ENCODE measurements at places on chromosomes 1 and 21.

GRCh38 chr1:86194491-86195034 is 38.0 kb upstream of the COL24A1 start:
- no peak for DNase-seq

DNA sequence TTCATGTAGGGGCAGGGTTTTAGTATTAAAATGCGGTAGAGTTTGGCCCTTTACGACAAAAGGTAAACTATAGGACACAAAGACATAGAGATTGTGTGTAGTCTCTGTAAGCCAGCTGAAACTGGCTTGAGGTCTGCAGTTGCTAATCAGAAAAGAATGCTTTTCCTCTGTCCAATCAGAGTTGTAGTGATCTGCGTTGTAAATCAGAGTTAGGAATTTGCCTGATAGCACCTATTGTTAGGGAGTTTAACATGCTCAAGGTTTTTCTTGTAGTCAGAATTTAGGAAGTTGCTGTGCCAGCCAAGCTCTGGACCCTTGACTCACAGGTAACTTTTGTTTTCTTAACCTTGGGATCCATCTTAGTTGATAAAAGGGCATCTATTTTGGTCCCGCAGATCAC is 61.2 kb upstream of the VTCN1 start:
- no peak for DNase-seq

GRCh38 chr21:38840456-38841300 is 34.9 kb downstream of the ETS2 start:
- no peak for DNase-seq

- no peak for DNase-seq
These were observed 55.4 kb downstream of the EPRS1 start for GRCh38 chr1:219990782-219991510.

DNA sequence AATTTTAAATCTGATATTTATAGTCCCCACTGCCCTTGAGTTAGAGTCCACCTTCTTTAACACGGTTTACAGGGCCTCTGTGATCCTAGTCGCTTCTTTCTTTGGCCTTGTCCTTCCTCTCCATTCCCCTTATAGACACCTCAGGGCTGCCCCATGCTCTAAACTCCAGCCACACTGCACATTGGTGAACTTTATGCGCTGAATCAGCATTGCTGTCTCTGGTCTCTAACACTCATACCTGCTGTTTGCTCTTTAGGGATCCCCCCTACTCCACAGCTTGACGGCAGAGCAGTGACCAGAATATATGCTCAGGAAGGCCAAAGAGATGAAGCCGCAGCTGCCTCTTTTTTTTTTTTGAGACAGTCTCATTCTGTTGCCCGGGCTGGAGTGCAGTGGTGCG is 30.2 kb downstream of the PLEKHO1 start:
- no peak for DNase-seq

DNA sequence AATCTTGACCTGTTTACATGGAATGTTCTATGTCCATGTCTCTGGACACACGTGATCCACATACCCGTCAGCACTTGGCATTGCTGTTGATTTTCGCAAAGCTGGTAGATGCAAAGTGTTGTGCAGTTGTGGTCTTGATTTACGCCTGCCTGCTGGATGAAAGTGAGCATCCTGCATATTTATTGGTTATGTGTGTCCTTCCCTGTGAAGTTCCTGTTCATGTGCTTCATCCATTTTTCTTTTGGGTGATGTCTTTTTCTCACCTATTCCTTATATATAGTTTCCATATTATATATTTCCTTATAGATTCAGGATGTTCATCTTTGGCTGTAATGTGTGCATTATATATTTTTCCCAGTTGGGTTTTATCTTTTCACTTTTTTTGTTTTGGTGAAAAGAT is 6.5 kb downstream of the AGPAT3 start:
- DNase-seq, result no peak

DNA sequence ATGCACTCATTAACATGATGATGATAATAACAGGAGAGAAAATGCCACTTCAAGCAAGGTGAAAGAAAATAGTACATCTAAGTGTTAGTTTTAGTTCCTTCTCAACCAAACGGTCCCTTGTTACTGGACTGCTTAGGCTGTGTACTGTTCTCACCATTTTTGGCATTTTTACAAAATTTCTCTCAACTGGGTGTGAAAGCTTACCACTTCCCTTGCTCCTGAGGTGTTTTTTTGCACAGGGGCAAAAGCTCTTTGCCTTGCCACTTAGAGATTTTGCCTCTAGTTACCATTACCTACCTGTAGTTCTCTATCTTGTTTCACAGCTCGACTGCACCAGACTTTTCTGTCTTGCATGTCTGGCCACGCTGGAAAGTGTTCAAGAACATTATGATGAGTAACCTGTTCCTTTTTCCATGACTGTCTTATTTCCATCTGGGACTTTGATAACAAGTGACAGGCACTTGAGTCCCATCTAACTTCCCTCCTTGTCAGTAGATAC is 10.7 kb downstream of the NEK7 start:
- no peak for DNase-seq

DNA sequence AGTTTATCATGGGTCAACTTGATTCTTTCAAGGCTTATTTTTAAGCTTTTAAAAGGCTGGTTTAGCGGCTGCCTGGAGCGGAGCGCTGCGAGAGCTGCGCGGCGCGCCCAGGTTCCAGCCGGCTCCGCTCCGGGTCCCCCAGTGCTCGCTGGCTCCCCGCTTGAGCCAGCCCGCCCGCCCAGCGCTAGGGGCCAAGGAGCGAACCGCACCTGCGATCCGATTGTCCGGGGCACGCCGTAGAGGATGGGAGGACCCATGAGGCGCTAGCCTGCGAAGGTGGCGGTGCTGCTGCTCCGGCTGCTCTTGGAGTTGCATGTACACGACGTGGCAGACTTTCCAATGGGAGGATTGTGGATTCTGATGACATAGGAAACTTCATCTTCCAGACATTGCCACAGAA is 9.9 kb upstream of the CFHR4 start:
- DNase-seq, result no peak

DNA sequence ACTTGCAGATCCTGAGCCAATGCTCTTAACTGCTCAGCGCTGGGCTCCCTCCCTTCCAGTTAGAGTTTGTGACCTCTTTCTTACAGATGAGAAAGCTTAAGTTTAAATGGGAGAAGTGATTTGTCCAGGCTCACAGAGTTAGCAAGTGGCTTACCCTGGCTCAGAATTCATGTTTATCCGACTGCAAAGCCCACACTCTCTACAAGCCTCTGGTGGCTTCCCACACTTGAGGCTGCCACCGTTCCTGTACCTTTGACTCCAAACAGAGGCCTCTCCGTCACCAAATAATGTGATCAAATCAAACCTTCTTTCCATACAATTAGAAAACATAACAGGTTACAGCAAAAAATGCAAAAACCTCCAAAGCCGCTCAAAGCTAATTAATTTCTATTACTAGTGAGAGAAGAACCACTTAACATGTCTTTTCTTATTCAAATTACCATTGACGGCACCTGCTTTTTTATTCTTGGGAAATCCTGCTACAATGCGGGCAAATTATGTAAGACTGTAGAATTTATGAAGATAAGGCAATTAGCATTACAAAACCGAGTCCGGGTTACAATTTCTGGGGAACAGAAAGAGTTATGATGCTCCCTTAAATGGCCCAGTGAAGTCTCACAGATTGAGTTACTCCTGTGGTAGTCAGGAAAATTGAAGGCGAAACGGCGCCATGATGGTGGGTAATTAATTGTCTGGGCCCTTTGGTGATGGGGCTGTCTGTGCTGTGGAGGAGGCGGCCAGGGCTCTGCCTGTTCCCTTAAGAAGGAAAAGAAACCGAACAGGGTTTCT is 324.3 kb upstream of the POU3F1 start:
- DNase-seq, result no peak

DNA sequence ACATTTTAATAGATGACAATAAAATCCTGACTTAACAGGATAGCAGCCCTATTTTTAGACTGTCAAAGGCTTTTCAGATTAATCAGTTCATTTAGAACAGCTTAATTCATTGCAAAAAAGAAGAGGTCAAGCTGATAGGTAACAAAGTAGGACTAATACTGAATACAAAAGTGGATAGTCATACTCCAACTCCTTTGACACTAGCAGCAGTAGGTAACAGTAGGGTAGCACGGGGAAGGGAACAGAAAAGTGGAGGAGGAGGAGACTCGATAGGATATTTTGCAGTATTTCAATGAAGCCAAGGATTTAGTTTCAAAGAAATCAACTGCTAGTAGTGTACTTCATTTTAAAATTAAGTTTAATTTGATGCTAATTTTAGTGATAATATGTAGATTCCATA is 51.1 kb downstream of the USP1 start:
- DNase-seq, result no peak

- DNase-seq, result no peak
These were observed 55.2 kb upstream of the GNG12 start for GRCh38 chr1:67888216-67889106.

DNA sequence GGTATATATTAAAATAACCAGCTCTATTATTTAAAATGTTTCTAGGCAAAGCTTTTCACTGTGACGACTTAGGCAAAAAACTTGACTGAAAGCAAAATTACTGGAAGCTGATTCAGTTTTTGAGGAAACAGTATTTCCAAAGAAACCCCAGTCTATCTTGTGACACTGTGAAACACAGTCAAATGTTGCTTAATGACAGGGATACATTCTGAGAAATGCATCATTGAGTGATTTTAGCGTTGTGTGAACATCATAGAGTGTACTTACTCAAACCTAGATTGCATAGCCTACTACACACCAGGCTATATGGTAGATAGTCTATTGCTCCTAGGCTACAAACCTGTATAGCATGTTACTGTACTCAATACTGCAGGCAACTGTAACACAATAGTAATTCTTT is 116.9 kb upstream of the KCNK1 start:
- no peak for DNase-seq

- DNase-seq, result no peak
These were observed 19.7 kb downstream of the AK4 start for GRCh38 chr1:65167586-65168242.

GRCh38 chr21:22128671-22129070 is 1130.5 kb downstream of the NCAM2 start:
- no peak for DNase-seq

DNA sequence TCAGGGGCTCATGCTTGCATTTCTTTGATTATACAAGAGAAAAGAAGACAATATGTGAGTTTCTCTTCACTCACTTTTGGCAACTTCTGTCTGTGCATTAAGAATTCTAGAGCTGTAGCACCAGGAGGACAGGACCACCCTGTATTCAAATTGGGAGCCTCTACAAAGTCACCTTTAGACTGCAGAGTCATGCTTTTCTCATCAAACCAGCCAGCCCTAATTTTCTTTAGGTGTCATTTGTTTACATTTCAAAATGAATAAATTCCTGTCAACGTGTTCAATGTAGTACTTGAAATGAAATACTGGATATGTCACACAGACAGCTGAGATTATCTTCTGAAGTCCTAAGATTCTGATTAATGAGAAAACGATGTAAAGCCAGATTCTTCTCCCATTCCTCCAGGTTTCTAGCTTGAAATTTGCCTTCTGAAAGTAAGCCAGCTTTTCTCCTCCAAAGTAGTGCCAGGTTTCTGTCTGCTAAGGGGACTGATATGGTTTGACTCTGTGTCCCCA is 177.2 kb downstream of the GRIK1 start:
- DNase-seq, result no peak

DNA sequence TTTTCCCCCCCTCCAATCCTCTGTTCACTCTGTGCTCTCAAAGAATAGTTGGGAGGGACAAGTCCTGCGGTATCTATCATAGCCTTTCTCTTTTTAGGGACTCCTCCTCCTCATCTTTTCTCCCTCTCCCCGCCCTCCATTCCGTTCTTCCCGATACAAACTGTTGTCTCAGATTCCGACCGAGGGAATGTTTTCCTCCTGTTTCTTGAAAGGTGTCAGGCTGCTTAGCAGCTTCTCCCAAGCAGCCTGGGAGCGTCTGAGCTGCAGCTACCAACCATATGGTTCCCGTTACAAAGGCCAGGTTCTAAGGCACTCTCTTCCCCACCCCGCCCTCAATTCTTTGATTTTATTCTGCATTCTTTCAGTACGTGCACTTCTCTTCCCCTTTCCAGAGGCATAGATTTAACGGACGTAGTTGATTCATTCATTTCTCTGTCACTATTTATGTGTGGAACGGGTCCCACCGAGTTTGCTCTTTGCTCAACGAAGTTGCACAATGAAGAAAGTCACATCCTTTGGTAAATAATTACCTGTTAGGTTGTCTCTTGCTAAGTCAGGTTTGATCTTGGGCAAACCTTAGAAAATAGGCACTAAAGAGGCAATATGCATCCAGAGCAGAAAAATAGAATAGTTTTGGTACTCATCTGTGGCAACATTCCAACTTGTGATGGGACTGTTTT is 2.8 kb downstream of the ADGRL2 start:
- DNase-seq, result no peak

- DNase-seq, result no peak
These were observed 251.4 kb upstream of the SAMSN1 start for GRCh38 chr21:14797543-14797942.

DNA sequence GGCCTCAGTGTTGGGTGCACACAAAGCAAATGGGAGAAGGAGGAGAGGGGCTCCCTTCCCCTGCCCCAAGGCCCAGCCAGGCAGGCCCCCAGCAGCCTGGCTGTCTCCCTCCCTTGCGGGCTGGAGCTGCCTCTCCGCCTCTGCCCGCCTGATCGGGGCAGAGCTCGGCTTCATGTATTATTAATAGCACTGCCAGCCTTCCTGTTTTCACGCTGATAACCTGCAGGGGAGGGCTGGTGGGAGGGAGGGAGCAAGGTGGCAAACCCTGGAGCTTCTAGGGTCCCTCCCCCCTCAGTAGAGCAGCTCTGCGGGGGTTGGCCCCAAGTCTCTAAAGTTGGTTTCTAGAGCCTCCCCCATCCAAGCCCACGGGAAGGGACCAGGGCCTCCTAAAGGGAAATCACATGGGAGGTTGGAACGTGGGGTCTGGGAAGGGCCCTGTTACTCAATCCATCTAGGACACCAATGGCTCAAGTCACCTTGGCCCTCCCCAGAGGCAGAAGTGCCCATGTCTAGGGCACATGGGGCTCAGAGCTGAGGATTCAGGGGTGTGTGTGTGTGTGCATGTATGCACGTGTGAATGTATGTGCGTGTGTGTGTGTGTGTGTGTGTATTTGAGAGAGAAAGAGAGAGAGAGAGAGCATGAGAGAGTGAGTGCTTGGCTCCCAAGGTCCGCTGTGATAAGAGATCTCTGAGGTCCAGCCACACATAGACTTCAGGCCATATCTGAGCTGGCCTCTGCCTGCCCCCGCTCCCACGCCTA is 21.8 kb upstream of the POU3F1 start:
- no peak for DNase-seq

DNA sequence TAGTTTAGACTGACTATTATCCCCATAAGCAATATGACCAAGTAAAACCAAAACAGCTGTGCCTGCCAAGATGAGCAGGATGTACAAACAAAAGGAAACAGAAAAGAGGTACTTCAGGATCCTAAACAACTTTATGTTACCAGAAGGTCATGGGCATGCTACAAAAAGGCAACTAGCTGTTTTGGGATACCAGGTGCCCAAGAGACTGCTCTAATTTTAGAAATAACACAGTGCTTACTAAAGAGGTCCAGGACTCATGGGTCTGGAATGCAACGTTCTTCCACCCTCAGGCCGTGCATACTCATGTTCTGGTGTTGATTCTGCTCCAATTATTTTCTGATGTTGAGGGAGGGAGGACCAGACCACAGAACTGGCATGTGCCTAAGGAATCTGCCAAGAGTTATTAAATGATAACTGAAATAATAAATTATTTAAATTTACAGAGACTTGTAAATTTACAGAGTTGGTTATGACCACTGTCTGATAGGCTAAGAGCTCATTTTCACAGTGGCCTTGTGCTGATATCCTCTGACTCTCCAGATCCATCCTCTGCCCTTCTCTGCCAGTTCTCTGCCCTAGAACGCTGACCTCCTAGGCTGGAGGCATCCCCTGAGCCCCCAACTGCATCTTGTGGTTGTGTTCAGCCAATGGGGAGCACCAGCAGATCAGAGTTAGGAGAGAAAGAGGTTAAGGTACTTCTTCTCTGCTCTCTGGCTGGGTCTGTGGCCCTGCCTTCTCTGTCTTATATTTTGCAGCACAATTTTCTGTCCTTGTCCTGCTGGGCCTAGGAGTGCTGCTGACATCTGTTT is 37.7 kb upstream of the BCL10 start:
- no peak for DNase-seq
